ENCODE measurements at places on chromosomes 1 and 21.

GRCh38 chr1:7610106-7610731 lies 160.9 kb upstream of the VAMP3 start:
- no peak for DNase-seq

DNA sequence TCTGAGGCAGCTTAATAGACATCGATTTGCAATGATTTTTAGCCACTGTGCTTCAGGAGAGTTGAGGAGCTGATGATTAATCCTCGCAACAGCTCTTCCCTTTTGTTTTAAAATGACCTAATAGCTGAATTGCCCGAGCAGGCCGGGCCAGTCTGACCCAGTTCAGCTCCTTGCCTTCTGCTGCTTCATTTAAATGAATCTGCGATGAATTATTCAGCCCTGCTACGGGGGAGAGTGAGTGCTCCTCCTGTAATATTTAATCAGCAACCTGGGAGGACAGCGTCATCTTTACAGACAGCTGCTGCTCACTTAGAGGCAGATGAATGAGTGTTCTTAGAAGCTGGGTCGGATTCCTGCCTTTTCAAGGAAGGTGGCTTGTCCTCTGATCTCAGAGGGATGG lies 325.1 kb downstream of the CAMTA1 start:
- DNase-seq = no peak

- DNase-seq = no peak
Measured at GRCh38 chr1:167737169-167737568, 15.4 kb downstream of the MPZL1 start.

DNA sequence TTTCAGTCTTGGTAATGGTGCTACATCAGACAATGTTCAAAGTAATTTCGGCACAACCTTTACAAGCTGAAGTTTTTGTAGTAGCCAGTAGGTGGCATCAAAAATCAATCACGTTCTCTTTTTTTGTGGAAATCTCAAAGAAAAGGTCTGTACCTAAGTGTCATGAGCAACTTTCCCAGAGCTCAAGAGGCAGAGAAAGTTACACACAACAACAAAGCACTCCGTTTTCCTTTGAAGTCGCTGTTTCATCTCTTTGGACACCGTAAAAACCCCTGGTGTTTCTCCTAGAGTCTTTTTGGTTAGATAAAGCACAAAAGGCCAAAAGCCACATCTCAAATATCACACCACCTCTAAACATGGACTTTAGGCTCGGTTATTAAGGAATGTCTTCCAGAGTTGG lies 131.6 kb downstream of the LHX8 start:
- peak; percentile 42 for DNase-seq

DNA sequence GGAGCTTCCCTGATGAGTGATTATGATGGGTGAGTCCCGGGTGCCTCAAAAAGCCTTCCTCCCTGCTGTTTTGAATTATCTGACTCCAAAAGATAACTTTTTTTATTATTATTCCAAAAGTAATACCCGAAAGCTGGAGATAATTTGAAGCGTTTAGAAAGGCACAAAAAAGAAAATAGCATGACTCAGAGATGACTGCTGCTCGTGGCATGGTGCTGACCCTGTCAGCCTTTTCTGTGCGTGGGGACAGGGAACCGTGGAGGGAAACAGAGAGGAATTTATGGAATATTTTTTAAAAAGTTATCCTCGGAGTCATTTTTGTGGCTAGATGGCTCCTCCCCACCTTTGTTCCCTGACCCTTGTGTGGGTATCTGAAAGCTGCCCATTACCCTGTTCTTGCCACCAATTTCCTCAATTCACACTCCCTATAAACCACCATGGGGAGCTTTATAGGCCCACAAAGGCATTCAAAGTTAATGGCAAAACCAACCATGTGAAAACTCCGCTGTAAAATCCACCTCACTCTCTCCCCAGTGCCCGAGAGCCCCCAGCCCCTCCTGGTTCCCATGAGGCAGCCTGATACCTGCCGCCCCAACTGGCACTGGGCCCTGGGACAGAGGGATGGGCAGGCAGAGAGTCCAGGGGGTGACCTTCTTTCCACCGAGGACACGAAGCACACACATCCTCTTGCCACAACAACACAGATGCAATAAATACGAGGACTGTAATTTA lies 37.5 kb downstream of the IGSF21 start:
- DNase-seq = no peak

DNA sequence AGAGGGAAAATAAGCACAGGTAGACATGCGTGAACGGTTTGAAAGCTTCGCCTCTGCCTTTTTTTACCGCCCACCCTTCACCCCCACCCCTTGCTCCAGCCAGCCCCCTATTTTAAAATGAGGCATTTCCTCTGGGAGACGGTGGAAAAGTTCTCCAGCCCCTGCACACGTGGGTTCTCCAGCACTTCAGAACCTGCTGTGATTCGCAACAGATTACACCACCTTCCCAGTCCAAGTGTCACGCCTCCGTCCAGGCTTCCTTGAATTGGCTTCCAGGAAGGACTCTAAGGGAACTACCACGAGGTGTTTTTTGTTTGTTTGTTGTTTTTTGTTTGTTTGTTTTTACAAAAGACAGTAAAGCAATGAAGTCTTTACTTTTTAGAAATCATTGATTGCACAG lies 2.6 kb downstream of the LRRC7 start:
- DNase-seq = peak; percentile 76

DNA sequence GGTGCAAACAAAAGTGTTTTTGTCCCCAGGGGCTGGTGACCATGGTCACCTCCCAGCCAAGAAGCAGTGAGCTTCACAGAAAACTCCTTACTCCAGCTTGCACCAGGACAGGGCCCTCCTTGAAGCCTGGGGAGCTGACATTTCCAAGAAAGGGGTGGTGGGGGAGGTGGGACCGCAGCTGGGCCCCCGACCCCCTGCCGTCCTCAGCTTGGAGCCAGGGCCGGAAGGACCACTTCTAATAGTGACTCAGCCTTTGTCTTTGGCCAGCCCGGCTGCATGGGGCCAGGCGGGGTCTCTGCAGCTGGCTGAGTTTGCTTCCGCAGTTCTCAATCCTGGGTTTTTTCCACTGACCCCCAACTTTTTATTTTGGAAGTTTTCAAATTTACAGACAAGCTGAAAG lies 136.5 kb upstream of the POU3F1 start:
- no peak for DNase-seq

GRCh38 chr1:38046333-38046883 lies at the start of gene POU3F1:
POU3F1 (minus strand) TSS chr1:38046793; CDS start chr1:38046743, 50 bp downstream.
- DNase-seq = no peak

GRCh38 chr1:69569175-69569541 lies 1.4 kb downstream of the LRRC7 start:
- DNase-seq = peak; percentile 28

DNA sequence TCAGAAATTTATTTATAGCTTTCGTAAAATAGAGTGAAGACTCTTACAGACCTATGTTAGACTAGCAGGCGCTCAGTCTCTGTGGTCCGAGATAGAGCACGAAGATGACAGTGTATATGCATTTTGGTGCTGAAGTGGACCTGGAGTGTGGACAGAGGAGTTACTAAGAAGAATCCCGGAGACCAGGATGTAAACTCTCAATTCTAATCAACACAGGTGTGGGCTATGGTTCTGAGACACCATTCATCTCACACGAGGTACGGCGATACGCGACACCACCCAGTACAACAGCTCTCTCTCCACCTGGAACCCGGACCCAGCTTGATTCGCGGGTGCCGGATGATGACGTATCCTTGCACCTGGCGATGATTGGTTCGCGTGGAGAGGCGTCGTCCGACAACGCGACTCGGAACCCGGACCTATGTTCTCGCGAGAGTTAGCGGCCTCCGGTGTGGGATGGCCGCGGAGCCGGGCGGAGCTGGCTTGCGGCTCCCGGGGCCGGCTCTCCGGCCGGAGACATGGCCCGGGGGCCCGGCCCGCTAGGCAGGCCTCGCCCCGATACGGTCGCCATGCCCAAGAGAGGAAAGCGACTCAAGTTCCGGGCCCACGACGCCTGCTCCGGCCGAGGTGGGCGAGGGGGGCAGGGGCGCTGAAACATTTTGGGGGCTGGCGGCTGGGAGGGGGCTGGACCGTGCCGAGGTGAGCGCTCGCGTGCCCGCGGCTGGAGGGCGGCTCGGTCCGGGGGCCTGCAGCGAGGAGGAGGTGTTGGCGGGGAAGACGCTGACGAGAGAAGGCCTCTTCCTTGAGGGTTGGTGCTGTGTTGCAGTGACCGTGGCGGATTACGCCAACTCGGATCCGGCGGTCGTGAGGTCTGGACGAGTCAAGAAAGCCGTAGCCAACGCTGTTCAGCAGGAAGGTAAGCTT lies at the start of gene TMEM183A:
TSS of gene TMEM183A (plus strand) at position 427 of the 924 bp plus-strand sequence. CDS start at position 519, 92 bp downstream.
- DNase-seq = peak; percentile 93

- DNase-seq = no peak
Measured at GRCh38 chr1:174191349-174191862, 32.1 kb downstream of the RABGAP1L start.

DNA sequence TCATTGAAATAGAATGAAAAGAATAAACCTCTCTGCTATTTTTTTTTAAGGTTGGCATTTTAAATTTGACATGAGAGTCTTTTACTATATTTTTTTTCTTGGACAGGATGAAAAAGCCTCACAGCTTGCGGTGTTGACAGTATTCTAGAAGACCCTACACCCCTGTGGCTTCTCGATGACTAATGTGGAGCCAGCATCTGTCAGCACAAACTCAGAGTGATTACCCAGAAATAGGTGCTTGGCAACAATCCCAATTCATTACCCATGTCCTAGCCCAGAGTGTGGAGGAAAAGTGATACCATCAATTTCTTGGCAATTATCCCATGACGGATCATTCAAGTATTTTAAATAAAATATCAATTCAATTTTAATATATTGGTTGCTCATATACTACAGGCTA lies 186.8 kb upstream of the MAP1LC3C start:
- DNase-seq = peak; percentile 99

DNA sequence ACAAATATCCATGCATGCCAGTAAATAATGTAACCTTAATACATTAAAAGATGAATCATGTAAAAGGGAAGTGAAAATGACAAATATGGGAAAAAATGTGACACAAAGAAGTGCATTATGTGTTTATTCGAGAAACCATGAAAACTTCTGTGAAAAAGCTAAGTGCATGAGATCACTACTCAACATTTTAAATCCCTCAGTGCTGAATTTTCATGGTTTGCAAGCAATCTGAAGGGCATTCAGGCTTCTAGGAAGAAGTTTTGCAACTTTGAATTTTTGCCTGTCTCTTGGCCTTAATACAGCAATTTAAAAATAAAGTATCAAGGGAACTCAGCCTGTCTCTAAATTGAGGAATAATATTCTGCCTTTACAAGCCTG lies 78.2 kb downstream of the MAP3K7CL start:
- no peak for DNase-seq

DNA sequence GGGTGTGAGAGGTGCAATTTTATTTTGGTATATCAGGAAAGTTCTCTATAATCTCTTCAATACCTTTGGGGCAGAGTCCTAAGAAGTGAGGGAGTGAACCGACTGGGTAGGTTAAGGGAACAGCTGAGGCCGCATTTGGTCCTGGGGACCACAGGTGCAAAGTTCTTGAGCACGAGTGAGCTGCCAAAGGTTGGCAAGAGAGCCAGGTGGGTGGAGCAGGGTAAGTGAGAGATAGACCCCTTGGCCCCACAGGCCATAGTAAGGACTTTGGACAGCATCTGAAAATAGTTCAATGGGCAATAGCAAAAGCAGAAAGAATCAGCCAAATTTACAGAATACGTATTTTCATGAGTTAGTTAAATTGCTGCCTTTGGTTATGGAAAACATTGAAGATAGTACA lies 11.0 kb upstream of the NID1 start:
- DNase-seq = no peak

DNA sequence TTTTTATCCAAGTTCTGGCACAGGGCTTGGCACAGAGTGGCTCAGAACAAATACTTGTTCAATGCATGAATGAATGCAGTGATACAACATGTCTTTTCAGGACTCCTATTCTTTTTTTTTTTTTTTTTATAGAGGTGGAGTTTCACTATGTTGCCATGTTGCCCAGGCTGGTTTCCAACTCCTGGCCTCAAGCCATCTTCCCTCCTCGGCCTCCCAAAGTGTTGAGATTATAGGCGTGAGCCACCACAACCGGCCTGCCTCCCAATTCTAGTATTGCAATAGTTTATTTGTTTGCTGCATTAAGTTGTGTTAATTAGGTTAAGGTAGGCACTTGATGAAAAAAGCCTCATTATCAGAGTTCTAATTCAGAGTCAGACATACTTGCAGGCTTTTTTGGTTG lies 17.9 kb downstream of the UBE4B start:
- DNase-seq = peak; percentile 78

GRCh38 chr1:110387048-110387754 lies 3.6 kb downstream of the SLC16A4 start:
- no peak for DNase-seq

GRCh38 chr1:78606274-78606673 lies 14.0 kb upstream of the IFI44L start:
- no peak for DNase-seq

GRCh38 chr1:47182676-47183235 lies 7.1 kb downstream of the PDZK1IP1 start:
- no peak for DNase-seq

DNA sequence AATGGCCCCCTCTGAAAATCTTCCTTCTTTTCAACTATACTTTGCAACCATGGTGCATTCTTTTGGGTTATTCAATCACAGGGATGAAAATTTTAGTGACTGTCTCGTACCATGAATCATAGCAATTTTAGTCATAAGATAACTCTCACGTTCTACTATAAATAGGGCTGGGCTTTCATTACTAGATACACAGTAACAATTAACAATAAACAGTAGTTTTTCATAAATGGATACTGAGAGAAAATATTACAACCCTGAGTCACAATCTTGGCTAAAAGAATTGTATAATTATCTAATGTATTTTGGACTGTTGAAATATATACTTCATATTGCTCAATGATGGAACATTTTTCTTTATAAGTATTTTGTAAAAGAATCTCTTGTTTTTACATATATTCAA lies 96.1 kb downstream of the TEX35 start:
- DNase-seq = no peak

GRCh38 chr1:71350805-71351204 lies 270.0 kb upstream of the ZRANB2 start:
- peak; percentile 36 for DNase-seq

DNA sequence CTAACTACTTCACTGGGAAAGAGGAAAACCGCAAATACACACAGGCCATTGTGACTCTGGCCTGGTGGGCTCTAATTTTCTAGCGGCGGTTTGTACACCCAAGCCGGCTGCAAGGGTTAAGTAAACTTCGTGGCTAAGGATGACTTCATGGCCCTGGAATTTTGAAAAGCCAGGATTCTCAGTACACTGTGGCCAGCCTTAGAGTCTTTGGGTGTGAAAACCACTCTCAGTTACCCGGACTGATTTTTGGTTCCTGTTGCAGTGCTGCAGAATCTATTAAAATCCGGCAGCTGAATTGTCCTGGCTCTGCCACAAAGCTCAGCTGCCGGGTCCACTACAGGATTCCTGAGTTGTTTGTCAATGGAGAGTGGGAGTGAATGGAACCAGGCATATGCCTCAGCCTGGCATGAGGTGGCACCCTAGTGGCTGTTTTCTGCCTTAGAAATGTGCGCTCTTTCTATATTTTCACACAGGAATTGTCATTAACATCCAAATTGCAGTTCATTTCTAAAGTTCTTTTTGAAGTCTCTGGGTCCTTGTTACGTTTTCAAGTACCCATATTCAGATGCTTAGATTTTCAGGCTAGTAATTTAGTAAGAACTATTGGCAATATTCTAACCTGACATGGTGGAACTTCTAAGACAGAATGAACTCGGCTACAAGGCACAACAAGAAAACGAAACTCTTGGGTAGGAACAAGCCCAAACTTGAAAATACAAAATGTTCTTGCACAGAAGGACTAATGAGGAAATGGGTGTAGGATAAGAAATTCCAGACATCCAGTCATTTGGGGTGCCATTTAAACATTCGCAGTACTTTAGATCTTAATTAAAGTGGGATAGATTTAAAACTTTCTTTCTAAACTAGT lies 255.9 kb downstream of the NFIA start:
- DNase-seq = peak; percentile 44

All from NCI-H446 treated with DMSO at 0.1 percent for 48 hours (cell line).